ENCODE measurements at places on chromosomes 11 and 22. TPM values are rescaled to one million over a fixed set of nuclear protein-coding genes. Genes with fewer than 3 reads are reported as not detected.

DNA sequence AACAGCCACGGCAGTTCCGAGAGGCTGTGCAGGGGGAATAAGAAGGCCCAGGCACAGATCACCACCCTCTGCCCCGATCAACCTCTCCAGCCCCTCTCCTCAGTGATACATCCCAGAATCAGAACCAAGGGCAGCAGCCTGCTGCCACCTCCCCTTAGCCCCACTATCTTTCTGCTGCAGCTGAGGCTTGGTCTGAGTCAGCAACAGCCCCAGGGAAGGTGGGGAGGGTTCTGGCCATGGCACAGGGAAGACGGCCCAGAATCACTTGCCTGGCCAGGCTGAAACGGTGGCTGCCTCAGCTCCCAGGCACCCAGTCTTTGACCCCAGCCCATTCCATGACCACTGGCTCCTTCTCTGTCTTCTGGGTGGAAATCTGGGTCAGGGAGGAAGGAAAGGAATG is 2.3 kb downstream of the CHID1 start:
- no peak for DNase-seq

Gene DENND6B
- total RNA-seq, result 2.8 TPM

GRCh38 chr11:43573233-43573632 is 107.3 kb upstream of the HSD17B12 start:
- no peak for DNase-seq

DNA sequence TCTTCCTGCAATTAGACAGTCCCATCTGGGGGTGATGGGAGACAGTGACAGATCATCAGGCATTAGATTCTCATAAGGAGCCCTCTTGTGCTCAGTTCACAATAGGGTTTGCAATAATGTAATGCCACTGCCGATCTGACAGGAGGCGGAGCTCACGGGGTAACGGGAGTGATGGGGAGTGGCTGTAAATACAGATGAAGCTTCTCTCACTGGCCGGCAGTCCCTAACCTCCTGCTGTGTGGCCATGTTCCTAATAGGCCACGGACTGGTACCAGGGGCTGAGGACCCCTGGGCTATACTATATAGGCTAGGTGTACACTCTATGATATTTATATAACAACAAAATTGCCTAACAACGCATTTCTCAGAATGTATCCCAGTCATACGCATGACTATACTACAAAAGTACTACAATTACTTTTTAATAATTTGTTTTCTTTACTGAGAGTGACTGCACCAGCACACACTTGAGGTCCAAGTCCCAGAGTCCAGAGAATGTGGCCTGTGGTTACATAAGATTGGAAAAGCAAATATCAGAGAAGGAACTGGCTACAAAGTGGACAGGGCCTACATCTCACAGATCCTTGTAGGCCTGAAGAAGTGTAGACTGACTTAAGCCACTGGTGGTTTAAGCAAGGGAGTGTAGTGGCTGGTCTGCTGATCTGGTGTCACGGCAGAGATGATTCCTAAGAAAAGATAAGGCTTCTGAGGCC is 200.0 kb downstream of the LARGE1 start:
- no peak for DNase-seq

Gene RAPSN
- total RNA-seq, result 3.7 TPM

DNA sequence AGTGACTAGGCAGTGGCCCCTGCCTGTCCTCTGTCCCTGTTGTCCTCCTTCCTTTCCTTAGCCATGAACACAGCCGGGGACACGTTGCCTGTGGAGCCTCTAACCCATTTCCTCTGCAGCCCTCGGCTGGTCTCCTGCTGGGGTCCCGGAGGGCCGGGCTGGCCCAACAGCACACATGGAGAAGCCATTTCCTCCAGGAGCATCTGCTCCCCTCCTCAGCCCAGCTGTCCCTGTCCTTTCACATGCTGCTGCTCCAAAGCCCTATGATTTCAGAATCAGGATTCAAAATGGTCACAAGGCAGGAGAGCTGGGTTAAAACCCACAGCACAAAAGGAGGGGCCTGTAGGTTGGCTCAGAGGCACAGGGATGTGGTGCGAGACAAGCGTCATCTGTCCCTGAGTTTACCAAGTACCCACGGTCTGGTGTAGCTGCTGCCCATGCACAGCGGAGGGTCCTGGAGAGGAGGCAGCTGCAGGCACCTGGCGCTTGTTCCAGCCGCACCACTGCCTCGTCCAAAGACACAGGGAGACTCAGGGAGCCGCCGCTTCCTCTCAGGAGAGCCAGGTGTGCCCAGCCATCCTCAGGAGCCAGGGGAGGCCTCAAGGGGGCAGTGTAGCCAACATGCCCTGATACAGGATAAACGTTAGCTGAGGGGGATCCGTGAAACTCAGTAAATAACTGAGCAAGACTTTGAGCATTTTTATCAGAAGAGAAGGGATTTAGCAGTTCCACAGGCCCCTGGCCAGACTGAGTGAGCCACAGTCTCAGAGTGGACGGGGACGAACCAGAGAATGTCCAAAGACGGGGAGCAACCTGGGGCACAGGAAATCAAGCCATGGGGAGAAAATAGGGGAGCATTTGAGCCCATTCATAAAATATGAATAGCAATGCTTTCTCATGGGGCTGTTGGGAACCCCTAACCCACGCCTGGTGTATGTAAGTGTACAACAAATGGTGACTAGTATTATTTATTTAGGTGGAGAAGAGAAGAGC is 3.9 kb upstream of the VSIG10L2 start:
- peak; percentile 71 for DNase-seq

DNA sequence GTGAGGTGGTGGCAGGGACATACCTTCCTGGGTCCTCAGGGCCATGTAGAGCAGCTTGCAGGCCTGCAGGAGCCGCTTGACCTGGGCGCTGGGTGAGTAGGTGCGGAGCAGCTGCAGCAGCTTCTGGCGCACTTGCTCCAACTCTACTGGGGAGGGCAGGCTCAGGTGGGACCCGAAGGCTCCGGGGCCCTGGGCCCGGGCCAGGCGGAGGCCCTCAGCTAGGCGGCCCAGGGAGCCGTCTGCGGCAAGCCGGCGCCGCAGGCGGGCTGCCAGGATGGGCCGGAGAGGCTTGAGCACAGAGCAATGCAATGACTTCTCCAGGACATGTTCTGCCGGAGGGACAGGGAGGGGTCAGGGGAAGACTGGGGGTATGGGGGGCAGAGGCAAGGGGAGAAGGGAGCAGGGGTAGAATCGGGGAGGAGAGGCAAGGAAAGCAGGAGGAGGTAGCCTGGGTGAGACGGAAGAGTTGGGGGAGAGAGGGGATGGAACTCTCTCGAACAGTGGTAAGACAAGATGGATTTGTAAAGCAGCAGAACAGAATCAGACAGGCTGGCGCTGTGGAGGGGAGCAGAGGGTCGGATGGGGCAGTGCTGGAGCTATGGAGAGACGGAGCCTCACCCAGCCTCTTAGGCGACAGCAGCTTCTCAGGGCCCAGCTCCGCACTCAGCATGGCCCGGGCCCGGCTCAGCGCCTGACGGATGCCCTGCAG is 2.2 kb downstream of the RIN1 start:
- no peak for DNase-seq

DNA sequence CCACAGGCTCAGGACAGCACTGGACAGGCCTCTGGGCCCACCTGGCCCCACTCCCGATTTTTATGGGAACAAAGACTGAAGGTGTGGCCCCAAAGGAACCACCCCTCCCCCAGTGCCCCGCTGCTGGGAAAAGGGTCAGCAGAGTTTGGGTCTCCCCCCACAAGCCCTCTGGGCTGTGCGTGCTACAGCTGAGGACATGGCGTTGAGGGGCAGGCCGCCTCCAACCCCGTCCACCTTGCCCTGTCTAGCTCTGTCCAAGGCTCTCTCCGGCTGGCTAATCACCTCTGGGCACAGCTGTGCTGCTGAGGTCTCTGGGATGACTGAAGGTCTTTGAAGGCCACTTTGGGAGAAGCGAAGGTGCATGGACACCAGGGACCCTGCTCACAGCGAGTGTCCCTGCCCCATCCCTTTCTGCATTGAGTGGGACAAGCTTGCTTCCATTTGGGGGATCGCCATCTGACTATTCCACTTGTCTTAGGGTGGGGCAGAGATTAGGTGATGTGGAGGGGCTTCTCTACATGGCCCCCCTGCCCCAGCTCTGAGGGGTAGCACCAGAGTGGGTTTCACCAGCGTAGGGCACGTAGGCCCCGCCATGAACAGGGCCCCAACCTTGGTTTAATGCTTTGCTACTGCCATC is 6.5 kb downstream of the ASCL2 start:
- peak; percentile 58 for DNase-seq

DNA sequence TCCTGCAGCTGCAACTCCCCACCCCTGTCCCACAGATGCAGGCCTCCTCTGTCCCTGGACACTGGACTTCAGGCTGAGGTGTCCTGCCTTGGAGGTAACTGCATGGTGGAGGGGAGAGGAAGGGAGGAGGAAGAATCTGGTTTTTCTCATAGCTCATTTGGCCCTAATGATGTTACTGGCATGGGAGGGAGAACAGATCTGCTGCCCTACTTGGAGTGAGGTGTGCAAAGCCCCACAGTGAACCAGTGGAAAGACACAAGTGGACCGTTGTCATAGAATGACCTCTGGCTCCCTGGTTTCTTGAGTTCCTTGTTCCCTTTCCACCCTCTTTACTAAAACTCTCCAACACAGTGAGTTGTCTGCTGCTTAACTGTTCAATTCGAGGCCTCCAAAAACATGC is 215.9 kb downstream of the BARX2 start:
- DNase-seq, result no peak

GRCh38 chr11:45457649-45458048 is 171.5 kb upstream of the SYT13 start:
- DNase-seq, result no peak

- DNase-seq, result no peak
Observed at GRCh38 chr11:73916435-73916834, 34.4 kb upstream of the DNAJB13 start.

Gene MUC6
- total RNA-seq, result not detected

Gene OR8G5
- not detected for total RNA-seq

GRCh38 chr11:73141031-73141308 is 1.1 kb downstream of the FCHSD2 start:
- no peak for DNase-seq

Gene EFEMP2
- total RNA-seq, result 118 TPM

Gene TEX54
- total RNA-seq, result not detected

Gene SPA17
- 1.8 TPM for total RNA-seq

- DNase-seq, result no peak
Observed at GRCh38 chr11:78946945-78947902, 372.6 kb upstream of the NARS2 start.

Gene RIMBP3C
- total RNA-seq, result 0.08 TPM

Gene CCDC87
- total RNA-seq, result 0.43 TPM

Gene POTEH
- not detected for total RNA-seq

DNA sequence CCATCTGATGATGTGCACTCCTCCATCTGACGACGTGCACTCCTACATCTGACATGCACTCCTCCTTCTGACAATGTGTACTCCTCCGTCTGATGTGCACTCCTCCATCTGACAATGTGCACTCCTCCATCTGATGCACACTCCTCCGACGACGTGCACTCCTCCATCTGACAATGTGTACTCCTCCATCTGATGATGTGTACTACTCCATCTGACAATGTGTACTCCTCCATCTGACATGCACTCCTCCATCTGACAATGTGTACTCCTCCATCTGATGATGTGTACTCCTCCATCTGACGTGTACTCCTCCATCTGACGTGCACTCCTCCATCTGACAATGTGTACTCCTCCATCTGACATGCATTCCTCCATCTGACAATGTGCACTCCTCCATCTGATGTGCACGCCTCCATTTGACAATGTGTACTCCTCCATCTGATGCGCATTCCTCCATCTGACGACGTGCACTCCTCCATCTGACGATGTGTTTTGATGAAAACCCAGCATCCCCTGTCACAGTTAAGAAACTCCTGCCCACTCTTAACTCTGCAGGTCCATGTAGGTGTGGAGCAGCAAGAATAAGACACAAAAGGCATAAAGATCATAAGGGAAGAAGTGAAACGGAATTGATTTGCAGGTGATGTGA is 9.7 kb upstream of the IL17REL start:
- no peak for DNase-seq

- no peak for DNase-seq
Observed at GRCh38 chr22:19983741-19984140, 32.9 kb downstream of the ARVCF start.

DNA sequence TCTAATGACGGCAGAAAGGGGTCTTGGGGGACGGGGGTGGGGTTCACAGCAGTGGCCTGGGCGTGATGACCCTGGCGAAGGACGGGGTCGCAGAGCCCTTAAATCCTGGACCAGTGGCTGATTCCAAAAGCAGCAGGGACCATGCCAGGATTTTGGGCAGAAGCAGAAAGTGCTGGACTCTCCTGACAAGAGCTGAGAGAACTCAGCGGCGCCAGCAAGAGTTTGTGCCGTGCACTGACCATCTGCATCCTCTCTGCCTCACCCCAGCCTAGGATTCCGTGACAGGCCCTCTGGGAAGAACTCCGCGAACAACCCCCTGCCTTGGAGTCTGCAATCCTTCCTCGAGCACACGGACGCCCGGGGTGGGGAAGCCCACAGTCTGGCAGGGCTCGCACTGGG is 644 bp upstream of the NDUFV1 start:
- DNase-seq, result no peak

All from cardiac septum (tissue), 1 donor.